8988T (cell line): ENCODE measurements at places on chromosomes 3 and 15.

- DNase-seq, result no peak
These were observed 27.2 kb downstream of the GRIP2 start for GRCh38 chr3:14512942-14513327.

GRCh38 chr3:171176244-171176933 is 149.9 kb upstream of the SLC2A2 start:
- DNase-seq, result no peak

GRCh38 chr3:5151586-5151985 is 29.5 kb downstream of the ARL8B start:
- no peak for DNase-seq

DNA sequence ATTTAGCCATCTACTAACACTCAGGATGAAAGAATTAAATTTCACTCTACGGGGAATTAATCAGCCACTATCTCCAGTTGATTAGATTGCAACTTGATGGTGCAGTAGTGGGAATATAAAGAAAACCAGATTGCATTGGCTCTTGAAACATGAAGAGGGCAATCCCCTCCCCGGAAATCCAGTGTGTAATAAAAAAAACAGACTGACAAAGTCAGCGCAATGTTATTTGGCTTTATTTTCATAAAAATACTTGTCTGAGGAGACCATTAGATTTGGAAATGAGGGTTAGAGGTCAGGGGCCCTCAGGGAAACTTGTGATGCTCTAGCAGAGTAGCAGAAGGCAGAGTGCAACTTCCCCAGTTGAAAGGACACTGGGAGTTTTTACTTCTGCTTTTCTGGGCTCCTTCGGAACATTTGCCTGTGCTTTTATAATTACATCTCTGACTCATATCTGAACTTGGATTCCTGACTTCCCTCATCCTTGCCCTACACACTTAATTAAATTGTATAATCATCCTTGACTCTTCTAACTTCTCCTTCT is 326.8 kb downstream of the TUSC7 start:
- no peak for DNase-seq

DNA sequence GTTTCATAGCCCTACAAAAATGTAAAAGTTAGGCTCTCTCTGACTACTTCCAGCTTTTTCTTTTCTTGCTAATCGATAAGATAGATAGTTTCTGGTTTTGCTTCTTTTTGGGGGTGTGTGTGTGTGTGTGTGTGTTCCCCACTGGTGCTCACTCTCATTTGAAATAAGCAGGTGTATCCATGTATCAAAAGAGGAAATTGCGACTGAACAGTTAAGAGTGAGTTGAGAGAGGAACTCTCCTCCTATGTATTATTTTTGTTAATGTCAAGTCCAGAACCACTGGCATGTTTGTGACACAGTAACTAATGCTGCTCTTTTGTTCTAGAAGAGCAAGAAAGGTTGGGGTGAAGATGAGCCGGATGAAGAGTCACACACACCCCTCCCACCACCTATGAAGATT is 96.7 kb upstream of the UMPS start:
- no peak for DNase-seq
